Bronchial epithelial cell (primary cell): ENCODE measurements at places on chromosomes 1 and 21.

DNA sequence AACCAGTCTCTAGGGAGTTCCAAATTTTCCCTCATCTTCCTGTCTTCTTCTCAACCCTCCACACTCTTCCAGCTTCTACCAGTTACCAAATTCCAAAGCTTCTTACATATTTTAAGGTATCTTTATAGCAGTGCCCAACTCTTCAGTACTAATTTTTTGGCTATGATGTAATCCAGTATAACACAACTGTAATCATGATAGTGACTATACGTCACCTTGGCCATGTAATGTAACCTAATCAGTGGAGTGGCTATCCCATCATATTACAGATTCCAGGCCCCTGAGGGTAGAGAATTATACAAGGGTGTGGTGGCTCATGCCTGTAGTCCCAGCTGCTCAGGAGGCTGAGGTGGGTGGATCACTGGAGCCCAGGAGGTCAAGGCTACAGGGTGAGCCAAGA is 143.2 kb downstream of the CLEC20A start:
- DNase-seq: no peak

DNA sequence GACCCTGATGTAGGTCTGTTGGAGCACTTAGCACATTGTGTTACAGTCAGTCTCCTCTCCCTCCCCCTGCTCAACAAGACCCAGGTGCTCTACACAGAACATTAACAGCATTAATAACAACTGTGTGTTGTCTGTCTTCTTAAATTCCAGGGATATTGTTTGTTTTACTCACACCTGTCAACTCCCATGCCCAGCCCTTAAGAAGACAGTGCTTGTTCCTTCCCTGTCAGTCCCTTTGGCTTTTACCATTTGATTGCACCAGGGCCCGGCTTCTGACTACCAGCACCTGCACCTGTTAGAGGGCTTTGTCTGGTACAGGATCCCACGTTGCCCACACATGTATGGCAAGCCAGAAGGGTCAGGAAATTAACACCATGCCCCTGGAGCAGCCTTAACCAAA is 11.7 kb downstream of the RIMKLA start:
- no peak for DNase-seq

GRCh38 chr1:160807738-160808137 is 11.8 kb downstream of the LY9 start:
- no peak for DNase-seq

- no peak for DNase-seq
Measured at GRCh38 chr1:56396581-56396980, 182.8 kb downstream of the PLPP3 start.

DNA sequence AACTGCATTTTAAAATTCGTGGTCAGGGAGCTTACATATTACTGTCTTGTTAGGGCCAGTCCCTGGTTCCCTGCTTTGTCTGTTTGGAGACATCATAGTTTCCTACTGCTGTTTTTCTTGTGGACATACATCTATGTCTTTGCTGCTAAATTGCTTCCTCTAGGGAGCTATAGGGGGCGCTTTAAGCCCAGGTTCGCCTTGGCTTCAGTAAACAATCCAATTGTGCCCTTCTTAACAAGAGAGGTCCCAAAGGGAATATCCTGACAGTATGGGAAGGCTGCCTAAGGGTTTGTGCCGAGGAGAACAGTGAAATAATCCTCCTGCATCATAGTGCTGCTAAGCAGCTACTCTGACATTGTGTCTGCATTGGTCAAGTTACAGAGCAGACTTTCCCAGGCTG is 112.5 kb downstream of the USH2A start:
- DNase-seq: peak; percentile 50

GRCh38 chr1:173422456-173422976 is 54.6 kb upstream of the PRDX6 start:
- no peak for DNase-seq

DNA sequence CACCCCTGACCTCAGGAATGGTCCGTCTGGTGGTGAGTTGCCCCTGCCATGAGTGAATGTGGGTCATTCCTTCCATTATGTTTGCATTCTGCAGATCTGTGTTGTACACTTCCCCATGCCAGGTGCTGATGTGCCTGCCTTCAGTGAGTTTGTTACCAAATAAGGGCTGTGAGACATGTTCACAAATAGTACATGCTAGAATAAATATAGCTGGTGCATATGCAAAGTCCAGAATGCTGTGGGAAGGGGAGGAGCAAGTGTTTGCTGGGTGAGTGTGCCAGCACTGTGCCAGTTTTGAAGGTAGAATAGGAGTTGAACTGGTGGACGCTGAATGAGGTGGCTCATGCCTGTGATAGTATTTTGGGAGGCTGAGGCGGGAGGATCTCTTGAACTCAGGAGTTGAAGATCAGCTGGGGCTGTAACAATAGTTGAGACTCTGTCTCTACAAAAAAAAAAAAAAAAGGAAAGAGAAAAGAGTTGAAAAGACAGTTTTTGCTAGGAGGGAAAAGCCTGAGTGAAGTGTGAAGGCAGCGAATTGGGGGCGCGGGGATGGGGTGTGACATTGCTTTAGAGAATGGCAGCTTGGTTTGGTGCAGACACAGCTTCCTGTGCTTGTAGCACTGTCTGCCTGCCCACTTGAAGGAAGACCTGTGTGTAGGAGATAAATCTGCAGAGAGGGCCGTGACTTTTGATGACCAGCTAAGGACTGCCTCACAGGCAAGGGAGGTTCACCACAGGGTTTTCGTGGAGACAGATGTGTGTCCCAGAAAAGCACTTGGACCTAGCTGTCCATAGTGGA is 61.1 kb downstream of the LGR6 start:
- no peak for DNase-seq

- DNase-seq: no peak
Measured at GRCh38 chr1:94846308-94846707, 26.2 kb downstream of the SLC44A3 start.

DNA sequence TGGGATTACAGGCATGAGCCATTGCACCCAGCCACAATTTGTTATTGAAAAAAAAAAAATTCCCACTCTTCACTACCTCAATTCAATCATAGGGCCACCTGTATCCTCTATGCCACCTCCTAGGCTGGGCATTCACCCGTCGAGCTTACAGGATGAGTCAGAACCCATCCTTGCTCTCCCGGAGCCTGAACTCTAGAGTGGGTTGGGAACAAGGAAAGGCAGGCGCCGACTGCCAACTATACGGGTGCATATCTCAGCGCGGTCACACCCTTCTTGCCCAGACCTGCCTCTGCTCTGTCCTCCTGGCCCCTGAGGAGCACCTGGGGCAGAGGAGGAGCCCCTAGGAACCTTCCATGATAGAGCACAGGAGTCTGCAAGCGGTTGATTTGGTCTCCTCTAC is 21.4 kb upstream of the LBR start:
- DNase-seq: peak; percentile 98

GRCh38 chr1:229146647-229147046 is 124.3 kb upstream of the RAB4A start:
- no peak for DNase-seq

- peak; percentile 27 for DNase-seq
Measured at GRCh38 chr1:22711591-22712501, 1.2 kb downstream of the EPHB2 start.

DNA sequence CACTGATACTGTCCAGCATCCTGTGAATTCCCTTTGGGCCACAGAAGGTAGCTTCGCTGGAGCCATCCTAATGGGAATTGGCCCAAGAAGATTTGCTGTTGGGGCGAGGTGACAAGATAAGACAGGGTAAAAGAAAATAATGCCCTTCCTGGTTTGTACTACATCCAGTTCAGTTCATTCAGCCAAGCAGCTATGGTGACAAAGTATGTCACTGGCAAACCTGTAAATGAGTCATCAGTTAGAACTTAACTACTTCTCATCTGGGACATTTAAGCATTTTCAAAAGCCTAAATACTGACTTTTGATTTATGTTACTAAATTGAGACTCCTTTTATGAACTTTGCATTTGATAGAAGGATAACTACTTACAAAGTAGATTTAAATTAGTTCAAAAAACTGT is 54.2 kb downstream of the WDR64 start:
- peak; percentile 47 for DNase-seq

DNA sequence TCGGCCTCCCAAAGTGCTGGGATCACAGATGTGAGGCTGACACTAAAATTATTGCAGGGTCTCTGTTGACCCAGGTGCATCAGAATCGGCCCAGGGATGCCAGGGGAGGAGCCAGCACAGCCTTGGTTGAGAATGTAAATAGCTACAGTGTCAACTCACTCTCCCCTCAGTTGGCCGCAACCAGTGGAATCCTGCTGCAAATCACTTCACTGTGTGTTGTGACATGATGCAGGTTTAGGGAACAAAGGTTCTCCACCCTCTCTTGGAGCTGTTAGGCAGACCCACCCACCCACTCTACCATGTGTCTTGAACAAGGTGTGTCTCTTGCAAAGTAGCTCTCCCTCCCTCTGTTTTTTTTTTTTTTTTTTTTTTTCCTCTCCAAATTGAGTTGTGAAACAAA is 60.5 kb upstream of the SOD1 start:
- no peak for DNase-seq
